ENCODE measurements at places on chromosomes 13 and 19. TPM values are rescaled to one million over a fixed set of nuclear protein-coding genes. Genes with fewer than 3 reads are reported as not detected.
A peak's percentile ranks its signal among the peaks of the same experiment; 100 is the strongest.

Gene RNF113B
- polyA plus RNA-seq, result not detected

DNA sequence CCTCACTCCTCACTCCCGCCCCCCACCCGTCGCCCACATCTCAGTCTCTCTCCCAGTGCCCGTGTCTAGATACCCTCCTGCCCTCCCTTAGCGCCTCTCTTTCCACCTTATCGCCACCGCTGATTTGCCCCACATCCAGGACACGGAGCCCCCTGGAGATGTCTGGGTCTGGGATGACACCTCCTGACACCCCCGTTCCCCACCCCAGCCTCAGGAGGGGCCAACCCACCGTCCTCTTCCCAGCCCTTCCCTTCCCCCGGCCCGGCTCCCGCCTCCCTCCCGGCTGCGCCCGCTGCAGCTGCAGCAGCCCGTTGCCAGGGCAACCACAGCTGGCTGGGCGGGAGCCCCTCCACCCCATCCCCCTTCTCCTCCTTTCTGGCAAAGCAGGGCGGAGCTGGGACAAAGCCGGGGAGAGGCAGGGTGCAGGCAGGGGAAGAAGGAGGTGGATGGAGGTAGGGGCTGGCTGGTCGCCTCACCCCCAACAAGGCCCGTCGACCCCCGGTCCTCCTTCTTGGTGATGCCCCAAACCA is 13.5 kb downstream of the DPF1 start:
- peaks cover 21% of the 10 kb centered on the region for H3K36me3 ChIP-seq
- H3K4me3 ChIP-seq, result peak overlapping the region; percentile 22
- no peak for DNase-seq
- H3K27me3 ChIP-seq, result peaks cover 37% of the 10 kb centered on the region
- peaks cover 27% of the 10 kb centered on the region for H3K4me1 ChIP-seq
- peak overlapping the region; percentile 77 for H3K27ac ChIP-seq

Gene FCGBP
- 11.9 TPM for polyA plus RNA-seq

Gene ZNF728
- polyA plus RNA-seq, result not detected

DNA sequence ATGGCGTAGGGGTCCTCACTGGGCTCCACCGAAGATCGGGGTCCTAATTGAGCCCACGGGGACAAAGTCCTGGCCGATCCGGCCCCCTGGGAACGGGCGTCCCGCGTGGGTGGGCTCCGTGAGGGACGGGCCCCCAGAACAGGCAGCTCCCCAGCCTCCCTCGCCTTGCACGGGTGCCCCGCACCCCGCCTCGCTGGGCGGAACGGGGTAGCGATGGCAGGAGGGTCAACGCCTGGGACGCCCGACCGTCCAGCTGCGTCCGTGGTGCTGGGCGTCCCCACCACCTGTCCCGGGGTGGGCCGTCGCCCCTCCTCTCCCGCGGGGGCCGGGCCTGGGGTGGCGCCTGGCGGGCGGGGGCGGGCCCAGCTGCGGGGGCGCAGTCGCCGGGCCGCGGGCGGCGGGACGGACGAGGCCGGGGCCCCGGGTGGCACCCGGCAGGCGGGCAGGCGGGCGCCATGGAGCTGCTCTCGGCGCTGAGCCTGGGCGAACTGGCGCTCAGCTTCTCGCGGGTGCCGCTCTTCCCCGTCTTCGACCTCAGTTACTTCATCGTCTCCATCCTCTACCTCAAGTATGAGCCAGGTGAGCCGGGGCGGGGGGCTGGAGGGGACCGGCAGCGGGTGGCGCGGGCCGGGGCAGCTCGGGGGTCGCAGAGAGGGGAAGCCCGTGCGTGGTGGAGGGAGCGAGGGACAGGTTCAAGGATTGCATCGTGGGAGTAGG is at the start of gene TMEM38A:
TMEM38A (plus strand) TSS at position 377 of the 717 bp plus-strand sequence; CDS start at position 456, 79 bp downstream.
- peak within 1 kb of the TSS; percentile 89 for H3K27ac ChIP-seq
- peaks cover 22% of the 10 kb centered on the region for H3K36me3 ChIP-seq
- H3K27me3 ChIP-seq, result no peaks in the 10 kb centered on the region
- peak within 1 kb of the TSS; percentile 89 for H3K4me3 ChIP-seq
- H3K4me1 ChIP-seq, result peaks cover 43% of the 10 kb centered on the region
- DNase-seq, result peak; percentile 81

- H3K4me1 ChIP-seq, result no peaks in the 10 kb centered on the region
- no peaks in the 10 kb centered on the region for H3K36me3 ChIP-seq
- H3K4me3 ChIP-seq, result no peak overlapping the region
- no peak for DNase-seq
Observed at GRCh38 chr19:5407356-5407755, 47.9 kb upstream of the ZNRF4 start.

- no peaks in the 10 kb centered on the region for H3K27me3 ChIP-seq
- H3K4me1 ChIP-seq, result peaks cover 20% of the 10 kb centered on the region
- DNase-seq, result peak; percentile 17
- H3K27ac ChIP-seq, result peak overlapping the region; percentile 37
Observed at GRCh38 chr19:34306213-34306661, 51.9 kb downstream of the GARRE1 start.

DNA sequence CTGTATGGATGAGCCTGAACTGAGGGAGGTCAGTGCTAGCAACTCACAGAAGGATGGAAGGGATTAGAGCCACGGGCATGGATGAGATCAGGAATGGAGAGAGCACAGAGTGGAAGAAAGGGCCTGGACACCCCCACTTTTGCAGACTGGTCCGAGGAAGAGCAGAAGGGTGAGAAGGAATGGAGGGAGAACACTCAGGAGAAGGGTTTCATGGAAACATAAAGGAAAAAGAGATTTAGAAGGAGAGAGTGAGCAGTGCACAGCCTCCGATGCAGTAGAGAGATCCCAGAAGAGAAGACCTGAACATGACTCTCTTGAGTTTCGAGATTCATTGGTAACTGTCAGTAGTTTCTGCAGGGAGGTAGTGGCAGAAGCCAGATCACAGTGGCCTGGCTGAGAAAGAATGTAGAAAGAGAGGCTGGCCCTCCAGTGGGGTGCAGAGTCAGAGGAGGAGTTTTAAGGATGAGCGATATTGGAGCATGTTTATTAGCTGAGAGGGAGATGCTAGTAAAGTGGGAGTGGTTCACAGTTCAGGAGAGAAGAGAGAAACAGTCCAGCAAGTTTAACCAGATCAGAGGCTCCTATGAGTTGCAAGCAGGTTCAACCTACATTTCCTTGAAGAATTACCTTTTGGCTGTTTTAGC is 108.9 kb downstream of the ZAR1L start:
- H3K36me3 ChIP-seq, result peaks cover 41% of the 10 kb centered on the region
- H3K4me1 ChIP-seq, result peaks cover 10% of the 10 kb centered on the region
- no peaks in the 10 kb centered on the region for H3K27me3 ChIP-seq
- H3K4me3 ChIP-seq, result no peak overlapping the region
- H3K27ac ChIP-seq, result no peak overlapping the region

DNA sequence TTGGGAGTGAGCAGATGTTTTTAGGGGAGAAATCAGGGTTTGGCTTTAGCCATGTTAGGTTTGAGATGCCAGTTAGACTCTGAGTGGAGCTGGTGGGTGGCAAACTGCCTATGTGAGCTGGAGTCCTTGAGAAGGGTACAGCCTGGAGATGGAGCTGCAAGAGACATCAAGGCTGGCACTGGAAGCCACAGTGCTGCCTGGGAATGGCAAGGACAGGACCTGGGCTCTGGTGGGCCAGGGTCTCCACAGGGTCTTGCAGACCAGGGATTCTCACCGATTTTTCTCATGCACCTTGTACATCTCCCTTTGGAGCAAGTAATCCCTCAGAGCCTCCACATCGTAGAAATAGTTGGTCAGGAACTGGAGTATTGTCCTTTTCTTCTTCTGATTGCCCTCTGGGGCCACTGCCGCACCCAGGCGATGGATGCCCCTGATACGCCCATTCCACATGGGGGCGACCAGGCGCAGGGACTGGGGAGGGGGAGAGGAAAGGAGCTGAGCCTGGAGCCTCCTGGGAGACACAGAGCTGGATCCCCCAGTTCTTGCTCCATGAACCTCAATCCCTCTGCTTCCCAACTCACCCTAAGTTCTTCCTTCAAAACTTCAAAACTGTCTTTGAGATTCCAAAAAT is 1.7 kb downstream of the DMAC2 start:
- peaks cover 20% of the 10 kb centered on the region for H3K4me1 ChIP-seq
- H3K36me3 ChIP-seq, result peaks cover 47% of the 10 kb centered on the region
- no peaks in the 10 kb centered on the region for H3K27me3 ChIP-seq
- H3K4me3 ChIP-seq, result no peak overlapping the region

GRCh38 chr13:113544896-113545295 is 39.7 kb upstream of the TFDP1 start:
- peak overlapping the region; percentile 79 for H3K27ac ChIP-seq
- H3K27me3 ChIP-seq, result no peaks in the 10 kb centered on the region
- H3K4me3 ChIP-seq, result no peak overlapping the region
- H3K4me1 ChIP-seq, result peaks cover 45% of the 10 kb centered on the region
- peaks cover 69% of the 10 kb centered on the region for H3K36me3 ChIP-seq

DNA sequence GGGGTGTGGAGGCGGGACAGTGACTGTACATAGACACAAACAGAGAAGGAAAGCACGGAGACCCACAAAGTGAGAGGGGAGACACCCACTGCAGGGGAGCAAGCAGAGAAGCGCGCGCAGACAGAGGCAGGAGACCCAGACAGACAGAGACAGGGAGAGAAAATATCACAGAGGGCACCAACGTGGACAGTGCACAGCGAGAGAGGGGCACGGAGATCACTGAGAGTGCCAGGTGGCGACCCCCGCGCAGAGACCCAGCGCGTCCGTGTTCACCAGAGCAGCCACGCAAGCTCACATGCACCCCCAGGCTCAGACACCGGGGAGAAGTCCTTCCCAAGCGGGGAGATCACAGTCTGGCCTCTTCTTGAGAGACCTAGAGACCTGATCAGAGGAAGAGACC is 1.4 kb upstream of the CACNG7 start:
- peaks cover 21% of the 10 kb centered on the region for H3K4me1 ChIP-seq
- no peak overlapping the region for H3K4me3 ChIP-seq
- DNase-seq, result no peak
- peaks cover 20% of the 10 kb centered on the region for H3K27me3 ChIP-seq

GRCh38 chr13:60028021-60028420 is 135.7 kb downstream of the DIAPH3 start:
- H3K27ac ChIP-seq, result no peak overlapping the region
- H3K27me3 ChIP-seq, result no peaks in the 10 kb centered on the region
- no peak overlapping the region for H3K4me3 ChIP-seq
- DNase-seq, result no peak
- H3K36me3 ChIP-seq, result no peaks in the 10 kb centered on the region

Gene ONECUT3
- polyA plus RNA-seq, result not detected

Gene GPR12
- not detected for polyA plus RNA-seq

GRCh38 chr13:41008349-41008980 is 10.7 kb downstream of the ELF1 start:
- no peak overlapping the region for H3K4me3 ChIP-seq
- H3K4me1 ChIP-seq, result peaks cover 80% of the 10 kb centered on the region
- no peak overlapping the region for H3K27ac ChIP-seq
- no peak for DNase-seq
- no peaks in the 10 kb centered on the region for H3K36me3 ChIP-seq

GRCh38 chr13:66958611-66959010 is 271.5 kb downstream of the PCDH9 start:
- H3K27ac ChIP-seq, result no peak overlapping the region
- H3K4me1 ChIP-seq, result no peaks in the 10 kb centered on the region
- H3K4me3 ChIP-seq, result no peak overlapping the region

- no peak overlapping the region for H3K27ac ChIP-seq
- H3K4me3 ChIP-seq, result no peak overlapping the region
- no peaks in the 10 kb centered on the region for H3K36me3 ChIP-seq
- DNase-seq, result peak; percentile 25
- H3K4me1 ChIP-seq, result peaks cover 21% of the 10 kb centered on the region
Observed at GRCh38 chr13:21481359-21481758, 22.3 kb upstream of the ZDHHC20 start.

Gene CAMSAP3
- 21.1 TPM for polyA plus RNA-seq

GRCh38 chr13:68940049-68940448 is 1167.6 kb upstream of the ATXN8OS start:
- no peak overlapping the region for H3K4me3 ChIP-seq
- H3K36me3 ChIP-seq, result no peaks in the 10 kb centered on the region
- DNase-seq, result no peak
- no peaks in the 10 kb centered on the region for H3K27me3 ChIP-seq
- H3K27ac ChIP-seq, result no peak overlapping the region

Gene CILP2
- not detected for polyA plus RNA-seq
